ENCODE measurements at places on chromosomes 5 and 9.

DNA sequence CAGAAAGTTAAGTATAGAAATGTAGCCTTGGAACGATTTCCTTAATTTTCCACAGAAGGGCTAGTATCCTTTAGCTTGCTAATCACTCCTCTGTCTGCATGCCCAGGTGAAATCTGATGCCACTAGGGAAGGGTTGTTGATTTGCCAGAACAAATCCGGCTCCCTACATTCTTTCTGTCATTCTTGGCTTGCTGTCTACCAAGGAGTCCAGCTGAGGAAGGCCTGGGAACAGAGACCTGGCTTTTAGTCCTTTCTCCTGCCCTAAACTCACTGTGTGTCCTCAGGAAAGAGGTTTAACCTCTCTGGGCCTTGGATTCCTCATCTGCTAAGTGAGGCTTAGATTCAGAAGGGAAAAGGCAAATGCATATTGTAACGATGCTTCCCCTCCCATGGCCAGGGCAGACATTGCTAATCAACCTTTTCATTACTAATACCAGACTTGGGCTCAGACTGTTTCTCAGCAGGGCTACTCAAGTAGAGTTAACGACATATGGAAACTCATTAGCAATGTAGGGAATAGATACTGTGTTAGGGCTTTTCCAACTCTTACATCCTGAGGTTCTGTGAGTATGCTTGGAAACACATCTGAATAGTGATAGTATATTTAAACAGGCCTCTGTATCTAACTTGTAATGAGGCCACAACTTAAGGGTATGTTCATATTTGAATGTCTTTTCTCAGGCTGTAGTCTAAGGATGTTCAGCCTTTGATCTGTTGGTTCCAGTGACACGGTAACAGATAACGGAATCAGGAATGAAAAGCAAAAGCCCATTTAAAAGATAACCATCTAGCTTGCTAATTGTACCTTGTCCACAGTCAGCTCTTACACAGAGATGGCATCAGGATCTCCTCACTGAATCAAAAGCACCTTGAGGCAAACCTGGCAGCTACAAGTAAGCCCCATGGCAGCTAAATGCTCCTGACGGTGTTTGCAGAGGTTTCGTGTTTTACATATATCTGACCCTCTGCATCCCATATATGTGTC, 4.1 kb downstream of the GALNT10 start:
- no peak for DNase-seq

GRCh38 chr5:103271570-103272289, 13.2 kb downstream of the MACIR start:
- DNase-seq: no peak

DNA sequence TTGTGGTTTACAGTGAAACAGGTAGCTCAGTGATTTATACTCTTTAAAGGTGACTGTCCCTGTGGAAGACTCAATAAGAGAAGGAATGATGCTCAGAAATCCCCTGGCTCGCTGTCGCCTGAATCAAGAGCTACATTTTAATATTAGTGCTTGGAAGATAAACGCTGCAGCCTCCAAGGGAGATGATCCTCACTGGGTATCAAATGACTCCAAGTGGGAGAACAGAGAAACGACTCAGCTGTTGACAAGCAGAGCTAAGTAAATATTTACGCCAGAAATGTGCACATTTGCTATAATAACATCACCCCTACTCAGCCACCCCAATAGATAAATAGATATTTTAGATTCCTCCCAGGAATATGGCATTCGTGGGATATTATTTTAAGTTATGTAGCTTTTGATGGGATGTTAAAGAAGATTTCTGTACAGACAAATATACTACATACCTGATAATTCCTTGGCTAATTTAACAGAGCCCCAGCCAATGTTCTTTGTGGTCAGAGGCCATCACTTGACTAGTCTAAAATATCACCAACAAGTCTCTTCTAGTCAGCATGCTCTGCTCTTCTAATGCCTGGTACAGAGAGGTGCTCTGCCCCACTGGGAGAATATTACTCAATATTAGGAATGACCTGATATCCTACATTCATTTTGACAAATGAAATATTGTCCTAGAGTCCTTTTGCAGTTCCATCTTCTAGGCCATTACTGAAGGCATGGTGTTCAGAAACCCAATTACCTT, 18.3 kb upstream of the CCDC192 start:
- no peak for DNase-seq

DNA sequence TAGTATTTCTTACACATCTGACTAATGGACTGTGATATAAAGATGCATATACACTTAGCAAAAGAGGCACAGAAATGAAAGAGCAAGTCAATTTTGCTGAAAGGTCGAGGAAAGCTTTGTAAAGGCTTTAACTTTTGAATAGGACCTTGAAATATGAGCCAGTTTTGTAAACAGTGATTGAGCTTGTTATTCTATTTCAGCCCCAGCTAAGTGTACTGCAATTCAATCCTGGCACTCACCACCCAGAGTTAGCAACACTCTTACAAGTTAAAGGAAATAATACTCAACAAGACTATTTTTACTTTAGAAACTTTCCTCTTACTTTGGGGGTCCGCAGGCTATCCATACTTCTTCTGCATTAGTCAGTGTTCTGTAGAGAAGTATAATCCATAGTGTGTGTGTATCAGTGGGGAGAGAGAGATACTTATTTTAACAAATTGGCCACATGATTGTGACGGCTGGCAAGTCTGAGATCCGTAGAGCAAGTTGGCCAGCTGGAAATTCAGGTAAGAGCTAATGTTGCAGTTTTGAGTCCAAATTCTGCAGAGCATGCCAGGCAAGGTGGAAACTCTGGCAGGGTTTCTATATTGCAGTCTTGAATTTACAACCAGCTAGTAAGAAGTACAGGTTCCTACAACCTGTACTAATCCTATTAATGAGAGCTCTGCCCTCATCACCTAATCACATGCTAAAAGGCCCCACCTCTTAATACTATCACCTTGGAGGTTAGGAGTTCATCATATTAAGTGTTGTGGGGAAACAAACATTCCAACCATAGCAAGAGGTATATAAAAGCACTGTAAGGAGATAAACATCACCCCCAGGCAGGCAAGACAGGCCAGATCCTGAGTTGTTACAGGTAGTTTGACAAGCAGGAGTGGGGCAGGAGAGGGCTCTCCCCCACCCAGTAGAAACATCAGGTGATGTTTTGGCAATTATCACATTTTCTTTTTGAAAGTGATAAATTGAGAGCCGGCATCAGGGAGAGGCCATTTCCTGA, 33.6 kb downstream of the IL7R start:
- DNase-seq: no peak

- no peak for DNase-seq
These were observed 18.2 kb downstream of the VLDLR start for GRCh38 chr9:2639786-2640185.

GRCh38 chr5:105685884-105686283, 1984.9 kb downstream of the EFNA5 start:
- no peak for DNase-seq

DNA sequence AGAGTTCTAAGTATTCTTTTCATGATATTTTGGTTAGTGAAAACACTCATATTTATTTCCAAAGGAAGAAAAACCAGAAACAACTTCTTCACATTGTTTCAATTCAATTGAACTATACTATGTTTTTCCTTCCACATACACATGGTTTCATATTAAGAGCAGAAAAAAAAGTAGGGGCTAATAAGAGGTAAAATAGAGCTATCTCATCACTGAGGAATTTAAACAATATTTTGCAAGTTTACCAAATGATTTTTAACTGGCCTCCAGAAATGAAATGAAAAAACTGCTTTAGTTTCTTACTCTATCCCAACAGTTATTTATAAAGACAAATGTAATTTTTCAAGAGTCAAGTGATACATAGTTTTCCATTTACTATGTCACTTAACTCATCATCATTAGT, 233.5 kb downstream of the RFX3 start:
- no peak for DNase-seq

DNA sequence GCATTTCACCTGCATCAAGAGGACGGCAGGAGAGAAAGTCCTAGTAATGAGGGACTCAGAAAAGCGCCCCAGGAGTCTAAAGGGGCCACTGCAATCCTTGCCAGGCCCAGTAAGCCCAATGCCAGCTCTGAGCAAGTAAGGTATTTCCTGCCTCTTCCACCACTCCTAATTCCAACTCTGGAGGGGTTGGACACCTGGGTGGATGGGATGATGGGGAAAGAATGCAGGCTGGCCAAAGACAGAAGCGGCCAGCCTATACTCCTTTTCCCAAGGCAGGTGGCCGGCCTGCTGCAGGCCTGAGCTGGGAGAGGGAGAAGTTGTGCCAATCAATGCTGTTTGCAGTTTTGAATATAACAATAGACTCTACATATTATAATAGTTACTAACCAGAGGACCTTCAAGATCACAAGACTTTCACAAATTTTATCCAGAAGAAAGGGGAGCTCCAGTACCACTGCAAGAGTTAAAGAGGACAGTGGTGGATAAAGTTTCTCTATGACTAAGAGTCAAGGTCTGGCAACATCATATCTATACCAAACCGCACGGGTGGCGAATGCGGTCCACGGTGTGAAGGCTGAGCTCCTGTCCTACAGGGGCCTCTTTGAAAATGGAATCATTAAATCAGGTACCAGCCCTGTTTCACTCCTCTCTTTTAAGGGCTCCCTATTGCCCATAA, 115.0 kb upstream of the TBC1D2 start:
- DNase-seq: no peak

DNA sequence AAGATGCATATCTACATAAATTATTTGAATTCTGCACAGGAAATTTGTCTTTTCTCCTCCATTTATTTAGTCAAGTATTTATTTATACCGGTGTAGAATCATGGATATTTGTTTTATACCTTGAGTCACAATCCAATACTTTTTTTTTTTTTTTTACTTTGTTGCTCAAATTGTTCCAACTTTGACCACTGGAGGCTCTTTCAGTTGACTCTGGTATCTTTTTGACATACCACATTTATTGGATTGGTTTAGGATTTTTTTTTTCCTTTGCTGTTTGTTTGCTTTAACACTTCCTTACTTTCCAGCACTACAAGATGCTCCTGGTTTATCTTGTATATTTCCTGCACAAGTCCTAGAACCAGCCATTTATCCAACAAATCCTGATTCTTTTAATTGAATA, 543.1 kb upstream of the RIOK2 start:
- DNase-seq: no peak

DNA sequence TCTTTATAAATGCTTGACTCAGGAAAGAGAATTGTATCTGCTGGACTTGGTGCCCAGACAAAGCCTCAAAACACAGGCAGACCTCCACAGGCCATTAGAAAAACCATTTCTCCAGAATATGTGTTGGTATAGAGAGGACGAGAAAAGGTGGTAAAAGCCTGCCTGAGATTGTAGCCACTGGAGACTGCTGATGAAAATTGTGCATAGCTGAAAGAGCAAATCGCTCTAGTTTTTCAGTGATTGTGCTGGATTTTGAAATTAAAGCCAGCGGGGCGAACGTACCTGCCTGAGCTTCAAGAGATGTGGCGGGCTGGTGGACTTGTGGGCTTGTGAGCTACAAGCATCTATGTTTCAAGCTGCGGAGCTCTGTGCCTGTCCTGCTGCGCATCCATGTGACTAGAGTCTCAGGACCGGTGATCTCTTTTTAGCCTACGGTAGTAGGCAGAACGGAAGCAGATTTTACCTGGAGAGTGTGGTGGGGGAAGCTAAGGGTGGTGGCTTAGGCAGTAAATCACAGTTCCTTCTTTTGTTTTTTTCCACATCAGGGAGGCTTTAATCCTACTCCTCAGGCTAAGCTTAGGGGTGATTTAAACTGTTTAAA, 193.6 kb downstream of the SREK1 start:
- DNase-seq: no peak

- DNase-seq: no peak
These were observed 34.9 kb upstream of the EPB41L4B start for GRCh38 chr9:109355564-109356297.

DNA sequence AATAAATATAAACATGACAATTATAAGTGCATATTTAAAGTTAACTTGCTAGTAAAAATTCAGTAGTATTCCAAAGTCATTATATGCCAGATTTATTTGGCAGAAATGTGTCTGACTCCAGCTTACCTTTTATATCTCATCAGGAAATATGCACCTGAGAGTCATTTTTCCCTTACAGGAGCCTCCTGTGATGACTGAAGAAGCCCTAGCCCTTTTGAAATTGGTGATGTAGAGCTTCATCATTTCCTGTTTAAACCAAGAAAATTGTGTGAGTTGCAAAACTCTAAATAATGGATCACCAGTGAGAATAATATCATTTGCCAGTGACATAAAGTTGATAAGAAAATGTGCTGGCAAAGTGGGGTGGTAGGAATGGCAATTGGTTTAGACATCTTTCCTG, 42.1 kb upstream of the CTNND2 start:
- no peak for DNase-seq

- DNase-seq: no peak
These were observed 5.8 kb downstream of the FAM219A start for GRCh38 chr9:34452568-34452967.

GRCh38 chr5:6721442-6721841, 8.2 kb downstream of the TENT4A start:
- no peak for DNase-seq

GRCh38 chr5:176609724-176610434, at the start of gene GPRIN1:
Gene GPRIN1, minus strand, starts transcription at chr5:176610156. Its CDS starts 10,322 bp downstream, at chr5:176599834.
- peak; percentile 39 for DNase-seq

GRCh38 chr5:1011226-1011631, 2.6 kb downstream of the NKD2 start:
- DNase-seq: no peak

- no peak for DNase-seq
These were observed 398.7 kb downstream of the EBF1 start for GRCh38 chr5:158701007-158701391.

GRCh38 chr5:14252793-14253192, 109.7 kb downstream of the TRIO start:
- DNase-seq: no peak

DNA sequence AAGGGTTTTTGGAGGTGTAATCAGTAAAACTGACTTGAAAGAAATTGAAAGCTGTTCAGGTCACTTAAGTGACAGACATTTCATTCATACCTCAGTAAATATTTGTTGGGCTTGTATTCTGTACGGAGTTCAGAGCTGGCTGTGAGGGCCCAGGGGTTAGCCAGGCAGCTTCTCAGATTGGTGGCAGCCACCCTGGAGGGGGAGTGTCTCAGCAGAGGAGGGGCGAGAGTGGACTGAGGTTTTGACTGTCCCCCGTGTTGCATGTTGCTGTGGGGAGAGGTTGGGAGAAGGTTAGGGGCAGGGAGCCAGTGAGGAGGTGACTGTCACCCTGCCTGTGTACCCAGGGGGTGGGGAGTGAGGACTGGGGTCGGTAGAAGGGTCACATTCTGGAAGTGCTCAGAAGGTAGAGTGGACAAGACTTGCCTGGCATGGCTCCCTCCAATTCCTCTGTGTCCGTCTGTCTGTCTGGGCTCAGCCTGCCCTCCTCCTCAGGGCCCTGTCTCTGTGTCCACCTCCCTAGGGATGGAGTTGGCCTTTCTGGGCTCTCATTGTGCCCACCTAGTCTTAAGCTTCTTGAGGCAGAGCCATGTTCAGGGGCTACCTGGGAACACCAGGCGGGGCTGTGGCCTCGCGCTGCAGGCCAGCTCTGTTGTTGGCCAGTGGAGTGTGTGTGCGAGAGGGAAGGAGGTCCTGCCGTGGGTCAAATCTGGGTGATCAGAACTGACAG, 4.4 kb downstream of the PHF2 start:
- DNase-seq: no peak

- no peak for DNase-seq
These were observed 47.1 kb upstream of the PCA3 start for GRCh38 chr9:76717176-76717575.

GRCh38 chr9:124749284-124749683, 21.8 kb downstream of the NR6A1 start:
- DNase-seq: no peak

- DNase-seq: no peak
These were observed 246.8 kb upstream of the DAB2 start for GRCh38 chr5:39671561-39671961.

Data from NCI-H1048 (cell line).